ENCODE measurements at places on chromosomes 16 and 17.

GRCh38 chr17:67044016-67044772 is at the start of gene CACNG1:
CACNG1 (plus strand) TSS chr17:67044554; CDS start chr17:67044661, 107 bp downstream.
- no peak for DNase-seq

- DNase-seq = no peak
These were observed 82.5 kb downstream of the C17orf67 start for GRCh38 chr17:56751145-56751738.

DNA sequence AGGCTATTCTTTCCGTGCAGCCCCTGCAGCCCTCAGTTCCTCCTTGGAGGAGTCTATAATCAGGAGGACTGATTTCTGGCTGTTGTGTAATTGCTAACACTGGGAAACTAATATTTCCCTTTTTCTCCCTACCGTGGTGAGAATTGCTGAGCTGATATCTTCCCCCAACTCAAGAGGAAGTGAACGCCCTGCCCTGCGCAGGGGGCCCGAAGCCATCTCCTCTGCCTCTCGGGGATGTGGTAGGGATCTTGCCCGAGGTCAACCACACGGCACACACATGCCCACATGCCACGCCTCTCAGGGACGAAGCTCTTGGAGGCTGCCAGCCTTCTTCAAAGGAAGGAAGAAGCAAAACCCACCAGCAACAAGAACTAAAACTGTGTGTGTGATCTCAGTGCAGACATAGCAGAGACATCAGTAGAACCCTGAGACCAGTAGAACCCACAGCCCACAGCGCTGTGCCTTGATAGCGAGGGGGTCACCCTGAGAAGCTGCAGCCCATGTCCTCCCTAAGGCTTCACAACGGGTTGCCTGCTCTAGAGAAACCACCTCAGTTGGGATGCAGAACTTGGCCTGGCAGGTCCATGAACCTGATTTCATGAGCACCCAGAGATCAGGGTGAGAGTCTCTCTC is 8.9 kb upstream of the ULK2 start:
- no peak for DNase-seq

DNA sequence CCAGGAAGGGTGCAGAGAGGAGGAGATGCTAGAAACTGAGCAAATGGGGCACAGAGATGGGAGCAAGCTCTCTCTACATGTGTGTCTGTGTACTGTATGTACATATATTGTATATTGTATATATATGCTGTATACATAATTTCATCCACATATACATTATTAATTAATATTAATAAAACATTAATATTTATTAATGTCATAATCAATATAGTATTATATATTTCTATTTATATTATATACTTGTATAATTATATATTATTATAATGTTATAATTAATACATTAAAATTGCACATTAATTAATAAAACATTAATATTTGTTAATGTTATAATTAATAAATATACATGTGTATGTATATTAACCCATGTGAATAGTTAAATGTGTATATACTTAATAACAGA is 31.5 kb upstream of the FOXF1 start:
- DNase-seq = no peak

- DNase-seq = no peak
These were observed 269.1 kb downstream of the CDH13 start for GRCh38 chr16:82895843-82896242.

DNA sequence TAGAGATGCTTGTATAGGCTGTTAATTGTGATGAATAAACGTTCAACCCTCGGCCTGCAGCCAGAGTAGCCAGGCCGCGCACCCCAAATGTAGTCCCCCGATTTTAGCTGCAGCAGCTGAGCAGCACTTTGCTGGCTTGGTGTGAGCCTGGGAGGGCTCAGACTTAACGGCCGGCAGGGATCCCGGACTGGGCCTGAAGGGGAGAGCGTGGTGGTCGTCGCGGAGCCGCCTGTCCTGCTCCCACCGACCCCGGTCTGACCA is 11.9 kb downstream of the ZNF629 start:
- DNase-seq = no peak

DNA sequence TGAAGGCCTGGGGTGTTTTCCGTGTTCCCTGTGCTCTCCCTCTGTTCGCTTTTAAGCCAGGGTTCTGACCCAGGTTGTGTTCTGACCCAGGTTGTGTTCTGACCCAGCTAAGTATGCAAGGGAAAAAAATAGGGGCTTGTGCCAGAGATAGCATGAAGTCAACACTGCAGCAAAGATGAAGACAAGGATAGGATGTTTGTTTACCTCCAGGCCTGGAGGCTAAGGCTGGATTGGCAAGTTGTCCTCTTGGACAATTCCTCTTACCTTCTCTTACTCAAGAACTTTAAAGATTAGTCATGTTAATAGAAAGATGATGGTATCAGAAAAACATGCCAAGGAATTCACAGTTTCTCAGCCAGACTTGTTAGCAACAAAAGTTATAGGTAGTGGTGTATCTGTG is 19.4 kb downstream of the LYRM9 start:
- DNase-seq = no peak

DNA sequence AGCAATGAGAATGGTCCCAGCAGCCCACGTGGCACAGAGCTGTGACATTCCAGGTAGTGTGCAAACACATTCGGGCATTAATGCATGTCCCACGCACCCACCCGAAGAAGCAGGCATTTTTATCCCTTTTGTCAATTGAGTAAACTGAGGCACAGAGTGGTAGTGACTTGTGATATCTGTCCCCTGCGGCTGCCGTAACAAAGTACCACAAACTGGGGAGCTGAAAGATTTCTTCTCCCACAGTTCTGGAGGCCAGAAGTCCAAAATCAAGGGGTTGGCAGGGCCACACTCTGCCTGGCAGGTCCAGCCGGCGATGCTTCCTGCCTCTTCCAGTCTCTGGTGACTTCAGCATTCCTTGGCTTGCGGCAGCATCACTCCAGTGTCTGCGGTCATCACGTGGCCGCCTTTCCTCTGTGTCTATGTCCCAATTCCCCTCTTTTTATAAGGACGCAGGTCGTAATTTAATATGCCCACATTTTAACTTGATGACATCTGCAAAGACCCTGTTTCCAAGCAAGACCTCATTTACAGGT is 221.9 kb upstream of the GSE1 start:
- no peak for DNase-seq

- DNase-seq = no peak
These were observed 411 bp downstream of the GGT6 start for GRCh38 chr17:4559966-4560365.

GRCh38 chr17:56260376-56261002 is 107.2 kb downstream of the ANKFN1 start:
- DNase-seq = no peak

DNA sequence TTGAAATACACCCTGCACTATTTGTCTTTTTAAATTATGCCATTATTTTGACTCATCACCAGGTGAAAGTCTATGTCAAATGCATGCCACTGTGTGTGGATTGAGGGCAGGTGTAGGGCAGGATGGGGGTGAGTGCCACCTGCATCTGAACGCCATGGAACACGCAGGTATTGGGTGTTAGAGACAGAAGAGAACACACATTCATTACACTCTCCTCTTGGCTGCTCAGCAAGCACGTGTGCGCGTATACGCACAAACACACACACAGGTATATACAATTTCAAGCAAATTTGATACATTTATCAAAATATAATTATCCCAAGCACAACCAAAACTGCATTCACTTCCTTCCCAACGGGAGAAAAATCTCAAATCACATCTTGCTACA is 268.9 kb downstream of the NTN1 start:
- DNase-seq = no peak

GRCh38 chr17:9389111-9389527 is 186.5 kb downstream of the STX8 start:
- DNase-seq = no peak

DNA sequence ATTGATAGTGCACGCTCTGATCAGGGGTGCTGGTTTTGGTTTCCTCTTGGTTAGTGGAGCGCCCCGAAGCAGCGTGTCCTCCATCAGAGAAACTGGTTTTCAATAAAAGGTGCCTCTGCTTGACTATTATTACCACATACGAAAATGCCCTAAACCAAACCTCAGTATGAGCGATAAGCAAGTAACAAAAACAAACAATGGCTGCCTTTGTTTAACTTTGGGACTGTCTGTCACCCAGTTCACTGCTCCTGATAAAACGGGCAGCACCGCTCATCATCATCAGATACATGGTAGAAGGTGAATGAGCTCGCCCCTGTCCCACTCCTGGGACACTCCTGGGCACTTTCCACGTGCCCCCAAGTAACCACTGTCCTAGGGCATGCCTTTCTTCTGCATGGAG is 24.0 kb downstream of the DUSP14 start:
- DNase-seq = no peak

DNA sequence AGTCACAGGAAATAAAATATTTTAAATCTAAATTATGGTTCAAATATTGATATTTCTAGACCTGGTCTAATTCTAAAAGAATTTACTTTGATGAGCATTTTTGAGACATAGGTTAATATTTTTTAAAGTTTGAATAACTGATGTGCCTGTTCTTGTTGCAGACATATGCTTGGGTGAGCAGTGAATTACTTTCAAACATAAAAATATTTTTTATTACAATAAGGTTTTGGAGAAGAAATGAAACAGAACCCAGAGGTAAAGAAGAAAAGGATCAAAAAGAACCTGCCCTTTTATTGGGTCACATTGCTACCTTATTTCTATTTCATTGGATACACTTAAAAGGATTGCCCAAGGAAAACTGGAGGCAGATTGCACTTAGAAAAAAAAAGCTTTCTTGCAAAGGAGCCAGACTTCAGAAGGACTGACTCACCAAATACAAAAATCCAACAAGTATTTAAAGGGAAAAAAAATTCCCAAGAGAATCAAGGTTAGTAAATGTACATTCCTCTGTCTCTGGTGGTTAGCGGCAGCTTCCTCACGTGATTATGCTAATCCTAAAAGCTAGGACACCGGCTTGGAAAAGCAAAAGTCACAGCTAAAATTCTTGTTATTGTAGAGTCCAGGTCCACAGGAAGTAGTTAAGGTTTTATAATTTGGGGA is 18.5 kb downstream of the ENPP7 start:
- no peak for DNase-seq

DNA sequence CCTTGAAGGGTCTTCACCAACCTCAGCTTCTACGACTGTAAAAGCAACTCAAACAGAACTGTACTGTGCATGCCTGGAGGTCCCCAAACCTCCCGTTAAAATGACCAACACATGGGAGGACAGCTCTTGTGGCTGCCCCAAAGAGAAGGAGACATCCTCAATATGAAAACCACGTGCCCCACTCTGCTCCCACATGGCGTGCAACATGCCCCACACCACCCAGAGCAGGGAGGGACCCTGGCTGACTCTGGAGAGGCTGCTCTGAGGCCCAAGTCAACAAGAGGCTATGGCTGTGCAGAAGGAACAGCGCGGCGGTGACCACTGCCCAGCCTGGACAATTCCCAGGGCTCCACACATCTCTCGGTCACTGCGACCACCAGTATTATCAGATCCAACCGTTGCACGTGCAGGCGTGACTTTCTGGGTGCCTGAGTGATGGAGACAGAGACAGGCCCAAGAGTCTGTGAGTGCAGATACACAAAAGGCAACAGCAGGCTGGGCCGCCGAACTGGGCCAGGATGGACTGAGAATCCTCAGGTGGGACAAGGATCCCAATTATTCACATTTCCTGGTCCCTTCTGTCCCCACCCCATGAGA is 1.4 kb downstream of the PLD6 start:
- DNase-seq = no peak

DNA sequence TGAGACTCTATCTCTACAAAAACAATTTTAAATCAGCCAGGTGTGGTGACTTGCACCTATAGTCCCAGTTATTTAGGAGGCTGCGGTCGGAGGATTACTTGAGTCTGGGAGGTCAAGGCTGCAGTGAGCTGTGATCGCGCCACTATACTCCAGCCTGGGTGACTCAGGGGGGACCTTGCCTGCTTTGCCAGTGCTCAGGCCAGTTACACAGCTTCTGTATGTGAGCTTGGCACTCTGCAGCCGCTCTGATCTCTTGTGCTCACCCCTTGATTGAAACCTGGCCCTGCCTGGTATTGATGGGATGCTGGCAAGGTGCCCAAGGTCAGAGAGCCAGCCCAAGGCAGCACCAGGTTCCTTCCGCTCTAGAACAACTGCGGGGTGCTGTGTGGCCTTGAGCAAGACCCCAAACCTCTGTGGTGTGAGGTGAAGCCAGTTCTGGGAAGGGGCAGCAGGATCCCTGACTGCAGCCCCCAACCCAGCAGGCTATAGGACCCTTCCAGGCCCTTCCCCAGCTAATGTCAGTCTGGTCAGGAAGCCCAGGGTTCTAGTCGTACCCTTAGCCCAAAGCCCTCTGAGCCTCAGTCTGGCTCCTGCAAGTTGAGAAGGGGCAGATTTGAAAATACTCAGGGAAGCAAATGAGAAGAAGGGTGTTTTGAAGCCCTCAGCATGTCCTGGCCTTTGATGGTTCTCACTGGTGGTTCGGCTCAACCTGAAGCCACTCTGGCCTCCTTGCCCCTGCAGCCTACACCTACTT is 18.9 kb downstream of the MMP15 start:
- DNase-seq = no peak

DNA sequence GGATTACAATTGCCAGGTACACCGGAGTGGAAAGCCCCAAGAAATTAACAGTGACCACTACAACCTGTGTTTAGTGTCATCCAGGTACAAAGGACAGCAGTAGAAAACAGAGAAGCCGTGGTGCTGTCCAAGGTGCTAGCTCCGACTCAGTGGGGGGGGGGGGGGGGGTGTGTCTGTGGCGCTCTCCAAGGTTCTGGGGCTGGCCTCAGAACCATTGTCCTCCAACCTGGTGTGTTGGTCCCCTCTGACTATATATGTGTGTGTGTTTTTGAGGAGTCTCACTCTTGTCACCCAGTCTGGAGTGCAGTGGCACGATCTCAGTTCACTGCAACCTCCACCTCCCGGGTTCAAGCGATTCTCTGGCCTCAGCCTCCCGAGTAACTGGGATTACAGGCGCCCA is 5.8 kb upstream of the ZNF23 start:
- no peak for DNase-seq

DNA sequence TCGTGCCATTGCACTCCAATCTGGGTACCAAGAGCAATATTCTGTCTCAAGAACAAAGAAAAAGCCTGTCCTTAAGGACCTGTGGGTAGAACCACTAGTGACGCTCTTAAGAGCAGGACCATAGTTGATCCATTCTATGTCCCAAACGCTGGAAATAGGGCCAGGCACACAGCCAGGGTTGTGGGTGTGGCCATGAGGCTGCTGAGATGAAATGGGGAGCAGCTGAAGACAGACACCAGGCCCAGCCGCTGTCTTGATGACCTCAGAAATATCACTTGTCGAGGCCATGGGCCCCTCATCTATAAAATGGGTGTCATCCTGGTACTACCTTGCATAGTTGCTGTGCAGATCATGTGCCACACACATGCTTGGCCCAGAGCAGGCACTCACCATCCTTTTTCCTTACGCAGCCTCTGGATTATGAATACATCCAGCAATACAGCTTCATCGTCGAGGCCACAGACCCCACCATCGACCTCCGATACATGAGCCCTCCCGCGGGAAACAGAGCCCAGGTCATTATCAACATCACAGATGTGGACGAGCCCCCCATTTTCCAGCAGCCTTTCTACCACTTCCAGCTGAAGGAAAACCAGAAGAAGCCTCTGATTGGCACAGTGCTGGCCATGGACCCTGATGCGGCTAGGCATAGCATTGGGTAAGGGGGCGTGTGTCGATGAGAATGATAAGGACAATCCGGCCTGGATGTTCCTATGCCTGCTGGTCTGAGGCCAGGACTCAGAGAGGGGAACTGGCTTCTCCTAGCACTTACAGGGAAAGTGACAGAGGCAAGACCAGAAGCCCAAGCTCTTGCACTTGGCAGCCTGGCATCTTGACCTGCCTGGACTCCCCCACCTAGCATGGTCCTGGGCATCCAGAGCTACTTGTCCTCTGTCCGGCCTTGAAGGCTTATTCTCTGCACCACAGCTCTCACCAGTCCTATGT is 25.5 kb downstream of the CDH5 start:
- no peak for DNase-seq

GRCh38 chr16:55849536-55849935 is 16.6 kb upstream of the CES1 start:
- no peak for DNase-seq

- no peak for DNase-seq
These were observed 10.5 kb downstream of the TIMM22 start for GRCh38 chr17:1007310-1008007.

Measured in brain pericyte (primary cell).